AG08396 (cell line): ENCODE measurements at places on chromosomes 1 and 21.

- no peak for DNase-seq
These were observed 71.4 kb downstream of the CD247 start for GRCh38 chr1:167446966-167447365.

DNA sequence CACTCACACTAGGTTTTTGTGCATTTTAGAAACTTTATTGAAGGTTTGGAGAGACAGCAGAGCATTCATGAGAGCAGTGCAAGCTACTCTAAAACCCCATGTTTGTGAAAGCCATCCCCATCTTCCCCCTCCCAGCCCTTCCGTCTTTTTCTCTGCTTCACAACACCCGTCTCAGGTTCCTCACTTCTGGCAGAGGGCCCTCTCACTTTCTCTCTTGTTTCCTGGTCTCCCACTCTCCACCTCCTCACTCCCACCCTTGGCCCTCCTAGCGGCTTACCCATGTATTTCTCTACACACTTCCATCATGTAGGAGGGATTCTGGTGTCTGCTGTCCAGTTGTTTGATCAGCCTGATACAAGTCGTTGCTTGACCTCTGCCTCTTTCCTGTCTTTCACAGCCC is 92.7 kb downstream of the LRRC8C start:
- DNase-seq, result no peak

DNA sequence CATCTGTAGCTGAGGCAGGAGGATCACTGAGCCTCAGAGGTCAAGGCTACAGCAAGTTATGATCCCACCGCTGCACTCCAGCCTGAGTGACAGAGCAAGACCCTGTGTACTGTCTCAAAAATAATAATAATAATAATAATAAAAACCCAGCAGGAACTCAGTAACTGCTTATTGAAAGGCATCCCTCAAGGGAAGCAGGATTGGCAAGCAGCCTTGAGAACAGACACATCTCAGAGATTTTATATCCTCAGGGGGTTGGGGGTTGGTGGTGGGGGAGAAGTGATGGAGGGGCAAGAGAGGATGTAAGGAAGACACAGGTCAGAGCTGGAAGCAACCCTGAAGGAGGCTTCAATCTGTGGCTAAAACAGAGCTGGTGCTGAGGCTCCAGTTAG is 29.6 kb downstream of the GNB1 start:
- DNase-seq, result no peak

- DNase-seq, result peak; percentile 74
These were observed 1.1 kb upstream of the ADAMTS1 start for GRCh38 chr21:26846036-26846931.

- DNase-seq, result no peak
These were observed 31.1 kb downstream of the INAVA start for GRCh38 chr1:200925831-200926230.

DNA sequence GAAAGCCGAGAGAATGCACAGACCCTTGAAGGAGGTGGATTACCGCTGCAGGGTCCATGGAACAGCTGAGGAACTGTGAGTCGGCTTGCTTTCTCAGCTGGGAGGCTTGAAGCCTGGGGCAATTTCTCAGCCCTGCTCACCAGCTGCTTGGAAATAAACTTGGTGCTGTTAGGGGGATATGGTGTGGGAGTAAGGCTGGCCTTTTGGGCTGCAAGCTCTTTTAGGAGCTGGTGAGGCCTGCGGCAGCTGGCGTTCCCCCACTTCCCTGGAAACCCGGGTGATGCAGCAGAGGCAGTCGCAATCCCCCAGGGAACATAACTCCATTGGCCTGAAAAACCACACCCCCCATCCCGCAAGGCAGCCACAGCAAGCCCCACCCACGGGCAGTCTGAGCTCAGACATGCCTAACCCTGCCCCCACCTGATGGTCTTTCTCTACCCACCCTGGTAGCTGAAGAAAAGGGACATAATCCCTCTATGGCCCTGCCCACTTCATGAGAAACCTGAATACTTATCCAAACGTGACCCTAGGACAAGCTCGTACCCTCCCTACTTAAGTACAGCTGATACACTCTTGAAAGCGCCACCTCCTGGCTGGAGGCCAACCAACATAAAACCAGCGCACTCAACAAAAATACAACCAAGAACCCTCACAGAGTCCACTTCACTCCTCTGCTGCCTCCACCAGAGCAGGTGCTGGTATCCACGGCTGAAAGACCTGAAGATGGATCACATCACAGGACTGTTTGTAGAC is 1995.8 kb downstream of the NCAM2 start:
- DNase-seq, result no peak

GRCh38 chr1:114316204-114316603 is 162.5 kb upstream of the SYT6 start:
- no peak for DNase-seq

DNA sequence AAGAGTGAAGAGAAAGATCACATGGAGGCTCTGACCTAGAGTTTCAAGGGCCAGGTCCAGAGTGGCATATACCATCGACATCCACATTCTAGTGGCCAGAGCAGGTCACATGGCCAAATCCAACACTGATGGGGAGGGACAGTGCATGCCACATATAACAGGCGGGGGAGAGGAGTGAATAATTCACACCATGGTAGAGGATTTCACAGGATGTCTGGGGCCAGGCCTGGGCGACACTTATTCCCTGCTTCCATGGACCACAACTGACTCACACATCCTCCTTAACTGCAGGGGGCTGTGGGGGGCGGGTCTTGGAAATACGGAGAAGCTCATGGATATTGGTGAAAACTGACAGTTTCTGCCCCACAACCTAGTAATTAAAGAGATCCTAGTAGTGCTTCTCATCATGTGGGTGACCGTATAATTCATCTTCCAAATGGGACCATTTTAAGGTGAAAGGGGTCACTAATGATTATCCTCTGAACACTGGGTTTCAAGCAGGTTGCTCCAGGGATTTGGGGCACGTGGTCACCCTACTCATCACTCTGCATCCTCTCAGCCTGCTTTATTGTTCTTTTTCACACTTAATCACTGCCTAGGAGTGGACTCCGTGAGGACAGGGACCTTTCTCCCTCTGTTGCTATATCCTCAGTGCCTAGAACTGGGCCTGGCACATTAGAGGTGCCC is 44.0 kb downstream of the IGSF21 start:
- no peak for DNase-seq

GRCh38 chr1:224831501-224831900 is 98.0 kb upstream of the DNAH14 start:
- DNase-seq, result no peak

GRCh38 chr1:156706657-156707416 is 1.5 kb upstream of the CRABP2 start:
- DNase-seq, result peak; percentile 64
